PC-9 (cell line): ENCODE measurements at places on chromosomes 4 and X. TPM values are rescaled to one million over a fixed set of nuclear protein-coding genes. Genes with fewer than 3 reads are reported as not detected.
A peak's percentile ranks its signal among the peaks of the same experiment; 100 is the strongest.

CXCL1 gene
- 0.33 TPM in 1 of 2 replicates, not detected in the other for total RNA-seq

DNA sequence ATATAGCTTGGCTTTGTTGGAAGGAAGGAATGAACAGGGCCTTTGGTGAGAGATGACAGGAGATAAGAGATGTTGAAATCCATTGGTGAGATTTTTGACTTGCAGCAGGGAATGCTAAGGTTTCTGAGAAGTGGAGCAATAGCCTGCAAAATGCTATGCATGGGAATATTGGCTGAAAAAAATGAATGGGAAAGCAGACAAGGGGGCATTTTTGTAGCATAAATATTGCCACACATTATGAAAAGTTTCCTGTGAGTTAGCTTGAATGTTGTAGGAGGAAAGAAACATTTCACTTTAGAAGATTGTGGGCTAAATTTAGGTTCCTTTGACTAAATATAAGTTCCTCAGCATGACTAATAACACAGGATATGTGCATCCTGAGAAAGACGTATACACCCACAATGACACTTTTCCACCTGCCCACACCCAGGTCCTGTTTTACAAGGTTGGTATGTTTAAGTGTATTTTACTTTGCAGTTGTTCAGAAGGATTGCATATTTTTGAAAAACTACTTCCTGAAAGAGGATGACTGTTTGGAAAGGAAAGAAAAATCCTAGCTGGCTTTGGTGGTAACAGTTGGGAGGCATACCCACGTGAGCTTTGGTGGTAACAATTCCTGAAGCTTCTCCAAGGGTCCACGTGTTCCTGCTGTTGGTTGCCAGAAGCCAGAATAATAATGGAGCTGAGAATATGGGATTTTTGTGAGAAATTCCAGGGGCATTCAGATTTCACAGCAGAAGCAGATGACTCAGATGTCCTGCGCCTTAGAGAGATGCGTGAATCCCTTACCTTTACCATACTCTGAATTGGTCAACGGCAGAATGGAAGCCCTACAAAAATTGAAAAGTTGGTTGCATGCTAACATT, 28.5 kb downstream of the PHEX start:
- DNase-seq: peak; percentile 40

- no peak for DNase-seq
These were observed 6.1 kb downstream of the SPATA18 start for GRCh38 chr4:52057196-52057595.

DNA sequence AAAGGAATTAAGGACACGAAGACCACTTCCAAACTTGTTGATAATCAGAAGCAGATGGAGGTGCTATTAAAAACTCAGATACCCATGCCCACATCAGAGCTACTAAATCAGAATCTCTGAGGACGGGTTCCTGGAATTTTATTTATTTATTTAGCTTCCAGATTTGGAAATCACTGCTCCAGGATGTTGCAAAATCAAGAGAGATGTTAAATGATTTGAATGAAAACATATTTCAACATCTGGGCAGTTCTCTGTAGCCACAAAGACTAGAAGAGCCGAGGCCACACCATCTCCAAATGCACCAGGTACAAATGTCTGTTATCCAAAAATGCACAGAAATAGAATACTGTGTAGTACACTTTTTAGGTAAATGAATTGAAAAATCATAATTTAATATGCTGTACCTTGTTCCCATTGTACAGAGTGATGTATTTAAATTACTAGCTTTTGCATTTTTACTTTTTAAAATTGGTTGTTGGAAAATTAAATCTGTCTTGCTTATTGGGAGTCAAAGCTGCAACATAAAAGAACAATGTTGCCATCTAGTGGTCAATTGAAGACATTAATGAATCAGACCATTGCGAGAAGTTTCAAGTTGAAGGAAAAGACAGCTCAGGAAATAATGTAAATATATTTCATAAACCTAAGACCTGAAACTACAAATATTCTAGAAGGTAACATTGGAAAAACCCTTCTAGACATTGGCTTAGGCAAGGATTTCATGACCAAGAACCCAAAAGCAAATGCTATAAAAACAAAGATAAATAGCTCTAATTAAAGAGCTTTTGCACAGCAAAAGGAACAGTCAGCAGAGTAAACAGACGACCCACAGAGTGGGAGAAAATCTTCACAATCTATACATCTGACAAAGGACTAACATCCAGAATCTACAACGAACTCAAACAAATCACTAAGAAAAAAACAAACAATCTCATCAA, 151.3 kb upstream of the TTC29 start:
- no peak for DNase-seq

DNA sequence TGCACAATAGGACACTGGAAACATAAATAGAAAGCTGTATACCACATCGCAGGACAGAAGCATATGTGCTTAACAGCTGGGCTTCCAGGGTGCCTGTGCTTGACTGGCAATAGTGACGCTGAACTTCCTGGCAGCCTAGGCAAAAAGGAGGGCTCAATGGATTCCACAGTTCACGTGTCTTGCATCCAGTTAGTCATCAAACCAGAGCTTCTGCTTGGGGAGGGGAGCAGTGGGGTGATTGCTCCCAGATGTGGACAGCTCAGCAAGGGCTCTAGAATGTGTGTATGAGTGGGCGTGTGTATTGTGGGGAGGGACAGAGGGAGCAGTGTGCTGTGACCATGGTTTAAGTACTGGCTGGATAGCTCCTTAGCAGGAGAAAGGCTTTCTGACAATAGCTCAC, 2.3 kb downstream of the PRRG3 start:
- no peak for DNase-seq
